ENCODE measurements at places on chromosomes 11 and 22.

- DNase-seq = no peak
Observed at GRCh38 chr22:46774980-46775849, 12.8 kb downstream of the TBC1D22A start.

DNA sequence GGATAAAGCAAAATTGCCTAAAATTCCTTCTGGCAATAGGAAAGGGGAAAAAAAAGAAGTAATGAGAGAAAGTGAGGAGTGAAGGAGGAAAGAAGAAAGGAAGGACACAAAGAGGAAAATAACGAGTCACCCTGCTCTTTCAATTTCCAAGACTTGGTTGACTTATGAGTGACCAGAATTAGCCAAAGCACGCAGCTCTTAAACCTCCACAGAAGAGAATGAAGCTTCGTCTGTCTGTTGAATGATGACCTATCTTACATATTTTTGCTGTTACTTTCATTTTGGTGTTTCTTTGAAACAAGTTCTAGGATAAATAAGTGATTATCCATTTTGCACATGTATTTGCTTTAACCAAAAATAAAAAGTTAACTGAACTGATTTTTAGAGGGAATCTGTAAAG is 728 bp downstream of the MMP27 start:
- DNase-seq = no peak

DNA sequence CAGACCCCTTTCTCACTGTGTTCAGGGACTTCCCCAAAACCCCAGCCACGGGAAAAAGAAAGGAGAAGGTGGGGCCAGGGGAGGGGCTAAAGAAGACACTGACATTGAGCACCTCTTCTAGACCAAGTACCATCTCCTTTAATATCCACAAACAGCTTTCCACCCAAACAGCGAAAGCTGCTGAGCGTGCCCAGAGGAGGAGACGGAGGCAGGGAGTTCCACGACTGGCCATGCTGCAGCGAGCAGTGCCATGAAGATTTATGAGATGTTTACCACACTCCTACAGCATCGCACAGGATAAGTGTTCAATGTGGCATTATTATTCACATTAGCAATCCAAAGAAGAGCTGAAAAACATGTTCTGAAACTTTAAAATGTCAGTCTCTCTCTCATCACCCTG is 127.4 kb downstream of the LARGE1 start:
- DNase-seq = no peak

GRCh38 chr11:118892514-118892913 is 8.8 kb downstream of the CXCR5 start:
- no peak for DNase-seq

DNA sequence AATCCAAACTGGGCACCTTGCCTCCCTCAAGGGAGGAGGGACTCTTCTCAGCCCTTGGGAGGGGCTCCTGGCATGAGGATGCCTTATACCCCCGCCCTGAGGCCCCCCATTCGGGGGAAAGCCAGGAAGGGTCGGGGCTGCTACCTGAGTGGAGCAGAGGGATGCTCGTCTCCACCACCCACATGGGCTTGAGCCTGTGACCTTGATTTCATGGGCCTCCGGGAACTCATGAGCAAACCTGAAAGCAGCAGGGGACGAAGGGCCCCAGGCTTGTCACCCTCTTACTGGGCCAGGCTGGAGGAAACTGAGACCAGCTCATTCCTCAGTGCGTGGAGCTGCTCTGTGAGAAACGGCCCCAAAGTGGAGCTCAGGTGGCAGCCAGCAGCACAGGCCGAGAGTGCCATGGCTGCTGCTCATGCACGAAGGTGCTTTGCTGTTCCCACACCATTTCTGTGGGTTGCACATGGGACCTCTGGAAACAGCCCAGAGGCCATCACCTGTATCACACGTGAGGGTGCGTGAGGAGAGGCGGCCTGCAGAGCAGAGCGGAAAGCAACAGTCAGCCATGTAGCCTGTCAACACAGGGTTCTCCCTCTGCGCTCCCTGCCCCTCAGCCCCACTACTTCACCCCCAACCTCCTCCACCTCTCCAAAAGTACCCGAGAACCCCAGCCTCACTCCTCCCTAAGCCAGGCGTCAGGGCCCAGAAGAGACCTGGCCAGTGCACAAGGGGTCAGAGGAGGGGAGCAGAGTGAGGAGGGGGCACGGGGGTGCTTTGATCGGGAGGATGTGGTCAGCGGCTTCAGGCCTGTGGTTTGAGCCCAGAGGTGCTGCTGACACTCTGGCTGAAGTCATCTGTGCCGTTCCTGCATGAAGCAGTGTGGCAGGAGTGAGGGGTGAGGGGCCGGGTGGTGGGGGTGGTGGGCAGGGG is 14.1 kb upstream of the IL2RB start:
- no peak for DNase-seq

- DNase-seq = no peak
Observed at GRCh38 chr11:22807855-22808570, 21.6 kb downstream of the SVIP start.

DNA sequence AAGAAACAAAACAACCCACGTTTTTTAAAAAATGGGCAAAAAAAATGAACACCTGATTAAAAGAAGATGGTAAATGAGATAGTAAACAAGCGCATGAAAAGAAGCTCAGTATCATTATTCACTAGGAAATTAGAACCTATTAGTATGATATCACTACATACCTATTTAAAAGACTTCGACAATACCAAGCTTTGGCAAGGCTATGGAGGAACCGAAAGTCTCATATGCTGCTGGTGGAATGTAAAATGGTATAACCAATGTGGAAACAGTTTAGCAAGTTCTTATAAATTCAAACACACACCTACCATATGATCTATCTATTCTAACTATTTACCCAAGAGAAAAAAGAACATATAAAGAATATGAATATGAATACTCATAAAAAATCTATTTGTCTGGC is 143.8 kb downstream of the APOL5 start:
- no peak for DNase-seq

DNA sequence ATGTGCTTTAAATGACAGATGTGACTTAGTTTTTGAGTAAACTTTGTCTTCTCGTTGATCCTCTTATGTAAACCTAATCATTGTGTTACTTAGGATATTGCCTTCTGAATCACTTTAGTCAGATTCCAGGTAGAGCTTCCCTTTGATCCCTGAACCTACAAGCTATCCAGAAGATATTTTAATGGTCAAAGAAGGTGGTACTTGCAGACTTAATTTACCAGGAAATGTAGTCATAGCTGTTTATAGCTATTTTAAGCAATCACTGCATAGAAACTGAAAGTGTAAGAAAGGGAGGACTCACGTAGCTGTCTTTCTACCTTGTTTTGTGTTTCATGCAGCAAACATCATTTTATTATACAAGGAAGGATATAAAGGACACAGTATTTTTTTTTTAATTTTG is 189.5 kb downstream of the DDX10 start:
- DNase-seq = no peak

DNA sequence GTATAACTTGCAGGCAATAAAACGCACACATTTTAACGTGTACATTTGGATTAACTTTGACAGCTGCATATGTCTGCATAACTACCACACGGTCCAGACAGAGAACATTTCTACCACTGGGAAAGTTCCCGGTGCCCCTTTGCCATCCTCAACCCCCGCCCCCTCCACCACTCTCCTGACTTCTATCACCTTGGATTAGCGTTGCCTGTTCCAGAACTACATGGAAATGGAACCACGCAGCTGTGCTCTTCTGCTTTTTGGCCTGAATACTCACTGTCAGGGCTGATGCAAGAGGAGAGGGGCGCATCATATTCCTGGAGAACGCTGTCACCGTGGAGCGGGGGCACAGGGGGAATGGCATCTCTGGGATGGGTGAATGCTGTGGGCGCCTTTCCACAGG is 62.1 kb downstream of the LRP5 start:
- no peak for DNase-seq

DNA sequence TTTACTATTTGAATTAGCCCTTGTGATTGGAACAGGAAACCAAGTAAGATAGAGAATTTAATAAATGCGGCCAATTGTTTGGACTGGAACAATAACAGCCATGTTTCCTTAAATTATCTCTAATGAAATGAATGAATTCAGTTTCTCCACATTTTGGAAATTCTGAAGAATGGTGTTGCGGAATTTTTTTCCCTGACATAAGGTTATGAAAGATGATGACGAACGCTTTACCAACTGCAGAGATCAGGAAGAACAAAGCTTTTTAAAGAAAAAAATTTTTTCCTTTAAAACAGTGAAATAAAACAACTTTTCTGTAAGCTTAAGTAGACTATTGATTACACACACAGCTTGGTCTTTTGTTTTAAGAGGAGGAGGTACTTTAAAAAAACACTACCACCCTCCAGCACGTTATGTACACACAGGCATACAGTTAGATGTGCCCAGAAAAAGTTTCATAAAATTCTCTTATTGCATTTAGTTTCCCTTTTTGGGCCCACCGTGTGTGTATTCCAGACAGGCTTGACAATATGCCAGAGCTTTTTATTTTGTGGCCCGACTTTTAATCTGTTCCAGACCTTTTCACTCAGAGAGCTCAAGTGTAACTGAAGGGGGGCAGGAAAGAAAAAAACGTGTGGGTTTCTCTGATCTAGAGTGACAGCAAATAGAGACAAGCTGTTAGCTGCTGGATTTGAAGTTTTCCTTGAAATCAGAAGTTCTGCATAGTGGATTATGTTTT is 77.3 kb downstream of the YAP1 start:
- no peak for DNase-seq

DNA sequence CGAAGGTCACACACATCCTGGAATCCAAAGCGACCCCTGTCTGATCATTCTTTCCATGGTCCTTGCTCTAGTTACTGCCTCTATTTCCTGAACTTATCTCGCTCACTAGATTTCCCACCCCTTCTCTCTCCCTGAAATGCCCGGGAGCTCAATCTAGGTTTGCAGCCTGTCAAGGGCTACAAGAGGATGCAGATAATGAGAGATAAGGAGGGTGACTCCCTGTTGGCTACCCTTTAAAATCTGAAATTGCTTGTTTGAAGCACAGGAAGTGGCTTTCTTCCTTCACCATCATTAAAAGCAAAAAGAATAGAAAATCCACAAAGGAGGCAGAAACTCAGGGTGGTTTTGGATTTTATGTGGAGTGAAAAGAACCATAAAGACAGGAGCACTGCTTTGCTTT is 13.0 kb upstream of the FLI1 start:
- DNase-seq = no peak

GRCh38 chr22:45510376-45511232 is 7.9 kb downstream of the FBLN1 start:
- no peak for DNase-seq

GRCh38 chr11:72741429-72741833 is 10.8 kb downstream of the ARAP1 start:
- no peak for DNase-seq

DNA sequence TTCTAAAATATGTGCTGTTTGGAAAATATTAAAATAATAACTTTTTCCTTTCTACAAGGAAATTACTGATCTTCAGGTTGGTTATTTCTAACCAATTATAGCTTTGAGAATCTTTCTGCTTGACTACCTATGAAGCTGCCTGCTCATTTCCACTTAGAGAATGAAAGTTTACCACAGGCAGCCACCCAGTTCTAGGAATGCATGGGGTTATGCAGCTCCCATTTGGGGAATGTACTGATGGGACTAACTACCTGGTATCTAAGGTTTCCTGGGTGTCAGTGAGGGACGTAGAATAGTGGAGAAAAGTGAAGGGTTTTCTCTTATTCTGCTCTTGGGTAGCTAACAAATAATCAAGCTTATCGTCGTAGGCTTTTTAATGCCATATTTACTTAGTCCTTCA is 73.4 kb downstream of the DEUP1 start:
- no peak for DNase-seq

- no peak for DNase-seq
Observed at GRCh38 chr11:132093536-132094259, 723.3 kb downstream of the NTM start.

DNA sequence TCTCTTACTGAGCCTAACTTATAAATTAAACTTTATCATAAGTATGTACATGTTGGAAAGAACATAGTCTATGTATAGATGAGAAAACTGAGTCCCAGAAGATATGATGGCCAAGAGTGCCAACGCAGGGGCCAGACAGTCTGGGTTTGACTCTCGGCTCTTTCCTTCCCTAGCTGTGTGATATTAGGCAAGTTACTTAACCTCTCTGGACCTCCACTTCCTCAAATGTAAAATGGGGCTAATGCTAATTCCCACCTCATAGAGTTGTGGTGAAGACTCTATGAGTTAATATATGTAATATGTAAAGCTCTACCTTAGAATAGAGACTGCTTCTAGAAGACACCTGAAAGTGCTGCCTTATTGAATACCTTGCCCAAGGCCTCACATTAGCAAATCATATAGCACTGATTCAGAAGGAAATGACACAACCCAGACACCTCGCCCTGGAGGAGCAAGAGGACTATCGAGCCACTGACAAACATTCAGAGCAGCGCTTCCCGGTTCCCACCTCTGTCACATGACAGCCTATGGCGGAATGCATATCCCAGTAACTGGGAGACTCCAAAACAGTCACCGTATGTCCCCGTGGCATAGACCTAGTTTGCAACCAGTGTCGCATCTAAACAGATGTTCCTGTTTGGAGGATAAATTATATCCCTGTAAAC is 11.3 kb upstream of the CCDC86 start:
- DNase-seq = no peak

- no peak for DNase-seq
Observed at GRCh38 chr11:71543866-71544265, 4.4 kb upstream of the KRTAP5-9 start.

DNA sequence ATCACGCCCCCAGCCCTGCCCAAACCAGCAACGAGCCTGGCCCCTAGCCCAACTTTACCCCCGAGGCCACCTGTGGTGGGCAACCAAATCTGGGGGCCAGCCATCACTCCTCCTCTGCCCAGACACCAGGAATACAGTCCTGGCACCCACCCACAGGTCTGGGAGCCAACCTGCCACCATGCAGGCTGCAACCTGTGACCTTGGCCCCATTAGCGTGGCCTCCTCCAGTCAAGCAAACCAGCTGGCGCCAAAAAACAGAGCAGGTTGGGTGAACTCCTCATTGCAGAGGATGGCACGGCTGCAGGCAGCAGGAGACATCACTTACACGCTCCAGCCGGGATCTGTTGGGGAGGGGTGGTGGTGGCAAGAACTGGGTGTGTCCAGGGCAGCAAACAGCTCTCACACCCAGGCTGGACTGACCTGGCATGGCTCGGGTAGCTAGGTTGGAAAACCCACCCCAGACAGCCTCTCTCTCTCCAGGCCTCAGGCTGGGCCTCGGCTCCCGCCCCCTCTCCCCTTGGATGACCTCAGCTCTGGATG is 65.5 kb upstream of the TCF20 start:
- no peak for DNase-seq

DNA sequence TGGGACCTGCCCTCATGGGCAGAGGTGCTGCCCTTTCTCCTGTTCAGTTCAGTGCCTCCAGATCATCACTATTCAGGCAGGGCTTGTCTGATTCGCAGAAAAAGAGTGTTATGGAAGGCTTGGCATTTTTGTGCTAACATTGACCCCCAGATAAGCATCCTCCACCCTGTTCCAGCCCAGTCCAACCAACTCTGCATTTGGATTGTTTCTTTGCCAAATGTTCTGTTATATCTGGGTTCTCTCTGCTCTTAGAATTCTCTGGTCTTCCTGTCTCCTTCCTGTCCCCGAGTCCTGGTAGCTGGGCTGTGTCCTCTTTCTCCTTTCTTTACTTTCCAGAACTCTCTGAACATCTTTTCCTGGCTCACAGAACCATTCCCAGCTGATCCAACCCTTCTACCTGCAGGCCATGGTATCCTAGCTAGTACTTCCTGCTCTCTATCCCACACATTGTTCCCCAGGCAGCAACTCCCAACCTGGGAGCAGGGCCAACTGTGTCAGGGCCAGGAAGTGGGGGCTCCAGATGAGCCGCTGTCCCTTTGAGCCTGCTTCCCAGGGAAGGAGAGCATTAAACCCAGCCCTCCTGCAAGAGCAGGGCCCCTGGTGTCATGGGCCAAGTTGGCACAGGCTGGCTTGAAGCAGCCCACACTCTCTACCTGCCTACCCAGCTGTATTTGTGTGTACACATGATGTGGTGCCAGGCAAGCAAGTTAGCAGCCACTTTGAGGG is 280.7 kb upstream of the CADM1 start:
- no peak for DNase-seq

- DNase-seq = no peak
Observed at GRCh38 chr11:122782222-122782621, 56.1 kb upstream of the CRTAM start.
